ENCODE measurements at places on chromosomes 3 and 15.

GRCh38 chr3:172174513-172175253, 135.3 kb downstream of the FNDC3B start:
- no peak for ATAC-seq

GRCh38 chr15:38905632-38906031, 341.0 kb upstream of the RASGRP1 start:
- ATAC-seq: no peak

DNA sequence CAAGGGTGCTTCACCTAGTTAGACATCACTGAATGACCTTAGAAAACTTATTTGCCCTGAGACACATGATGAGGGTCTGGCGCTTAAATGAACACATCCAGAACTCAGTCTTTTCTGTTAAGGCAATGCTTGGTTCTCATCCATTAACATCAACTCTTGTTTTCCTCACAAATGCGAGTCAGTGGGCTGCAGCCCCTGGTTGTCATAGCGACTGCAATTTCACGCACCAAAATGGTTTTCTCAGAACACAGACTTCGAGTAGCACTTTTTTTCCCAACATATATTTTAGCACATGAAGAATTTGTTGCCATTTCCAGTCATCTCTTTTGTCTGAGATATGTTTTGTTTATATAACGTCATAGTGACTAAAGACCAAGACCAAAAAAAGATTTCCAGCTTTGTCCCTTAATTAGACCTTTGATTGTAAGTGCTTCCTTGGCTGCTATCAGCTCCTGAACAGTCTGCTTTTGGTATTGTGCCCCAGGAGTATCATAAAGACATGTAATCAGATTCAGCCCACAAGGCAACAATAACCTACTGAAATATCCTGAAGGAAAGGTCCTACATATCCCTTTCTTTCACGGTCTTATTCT, 68.5 kb downstream of the GPR176 start:
- ATAC-seq: no peak

GRCh38 chr3:43870120-43870519, 179.4 kb downstream of the ABHD5 start:
- ATAC-seq: peak; percentile 78

GRCh38 chr3:62300617-62301016, 72.7 kb downstream of the FEZF2 start:
- no peak for ATAC-seq

DNA sequence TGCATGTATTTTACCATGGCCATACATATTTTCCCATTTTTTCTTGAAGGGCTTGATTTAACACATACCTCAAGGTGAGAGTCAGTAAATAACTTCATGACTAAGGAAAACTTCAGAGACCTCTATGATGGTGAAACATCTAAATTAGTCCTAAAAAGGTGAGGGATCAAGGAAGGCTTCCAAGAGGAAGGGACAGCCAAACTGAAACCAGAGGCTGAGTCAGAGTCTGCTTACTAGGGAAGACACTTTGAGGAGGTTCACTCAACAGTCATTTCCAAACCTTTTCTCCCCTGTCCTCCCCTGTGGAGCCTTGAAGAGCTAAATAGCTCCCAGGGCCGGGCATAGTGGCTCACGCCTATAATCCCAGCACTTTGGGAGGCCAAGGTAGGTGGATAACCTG, 206.6 kb downstream of the SHQ1 start:
- ATAC-seq: no peak

- no peak for ATAC-seq
Measured at GRCh38 chr3:195263925-195264600, 6.9 kb downstream of the XXYLT1 start.

DNA sequence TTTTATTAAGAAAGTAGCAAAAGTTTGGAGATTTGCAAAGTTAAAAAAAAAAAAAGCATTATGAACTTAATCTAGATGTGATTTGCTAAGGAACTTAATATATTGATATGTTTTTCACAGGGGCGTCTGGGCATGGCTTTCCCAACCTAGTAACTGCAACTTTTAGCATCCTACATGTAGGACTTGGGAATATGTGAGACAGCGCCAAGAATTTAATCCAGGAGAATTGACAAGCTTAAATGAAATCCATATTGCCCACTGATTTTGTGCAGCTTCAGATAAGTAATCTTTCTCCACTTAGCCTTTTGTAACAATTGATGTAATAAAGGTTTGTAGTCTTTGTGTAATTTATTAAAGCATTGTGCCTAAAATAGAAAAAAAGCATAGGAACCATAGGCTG, 982 bp upstream of the GABPB1 start:
- ATAC-seq: no peak

DNA sequence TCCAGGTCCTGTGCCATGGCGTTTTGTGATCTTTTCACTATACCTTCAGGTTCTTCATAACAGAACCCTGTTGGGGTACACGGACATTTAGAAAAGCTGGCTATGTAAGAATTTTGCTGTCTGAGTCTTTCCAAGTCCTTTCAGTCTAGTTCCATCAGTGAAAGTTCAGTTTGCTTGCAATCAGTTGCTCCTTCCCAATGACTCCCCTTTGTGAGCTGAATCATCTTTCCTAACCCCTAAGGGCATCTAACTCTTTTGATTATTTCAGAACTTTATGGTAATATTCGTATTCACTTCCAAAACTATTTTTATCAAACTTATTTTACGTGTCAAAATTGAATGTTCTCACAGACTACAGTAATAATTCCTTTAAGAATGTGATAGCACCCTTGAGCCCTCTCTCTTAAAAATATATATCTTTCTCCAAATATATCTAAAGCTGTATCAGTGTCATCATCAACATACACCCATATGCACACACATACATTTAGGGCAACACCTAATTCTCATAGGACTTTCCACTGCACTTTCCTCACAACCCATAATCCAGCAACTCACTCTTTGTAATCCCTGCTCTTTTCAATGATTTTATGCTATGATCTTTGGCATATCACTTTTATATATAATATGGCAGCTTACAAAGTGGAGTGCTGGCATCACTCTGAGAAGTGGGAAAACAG, 263.7 kb downstream of the GBE1 start:
- no peak for ATAC-seq

DNA sequence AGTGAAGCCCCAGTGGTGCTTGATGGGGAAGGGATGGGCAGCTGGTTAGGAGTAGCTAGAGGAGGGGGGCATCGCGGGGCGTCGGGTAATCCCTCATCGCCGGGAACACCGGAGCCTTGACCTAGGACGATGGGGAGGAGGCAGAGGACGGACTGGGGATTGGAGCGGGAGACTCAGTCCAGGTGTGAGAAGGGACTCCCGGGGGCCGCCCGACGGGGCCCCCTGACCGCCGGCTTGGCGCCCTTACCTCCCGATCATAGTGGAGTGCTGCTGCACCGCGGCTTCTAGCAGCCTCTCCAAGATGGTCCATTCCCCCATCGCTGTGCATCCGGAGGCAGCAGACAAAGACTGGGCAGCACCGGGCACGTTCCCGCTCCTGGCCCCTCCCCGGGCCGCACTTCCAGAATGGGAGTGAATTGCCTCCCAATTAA, 612 bp downstream of the GJD2 start:
- ATAC-seq: peak; percentile 18

- no peak for ATAC-seq
Measured at GRCh38 chr3:169861871-169862270, 7.9 kb downstream of the LRRC31 start.

DNA sequence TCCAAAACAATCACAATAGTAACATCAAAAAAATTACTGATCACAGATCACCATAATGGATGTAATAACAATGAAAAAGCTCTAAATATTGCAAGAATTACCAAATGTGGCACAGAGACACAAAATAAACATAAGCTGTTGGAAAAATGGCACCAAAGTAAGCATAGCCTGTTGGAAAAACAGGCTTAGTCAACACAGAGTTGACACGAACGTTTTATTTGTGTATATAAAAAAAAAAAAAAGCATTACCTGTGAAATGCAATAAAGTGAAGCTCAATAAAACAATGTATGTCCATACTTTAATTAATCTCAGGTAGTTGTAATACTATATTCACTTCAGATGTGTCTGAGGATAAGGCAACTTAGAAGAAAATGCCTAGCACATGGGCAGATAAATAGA, 77.1 kb downstream of the NR1I2 start:
- ATAC-seq: no peak

DNA sequence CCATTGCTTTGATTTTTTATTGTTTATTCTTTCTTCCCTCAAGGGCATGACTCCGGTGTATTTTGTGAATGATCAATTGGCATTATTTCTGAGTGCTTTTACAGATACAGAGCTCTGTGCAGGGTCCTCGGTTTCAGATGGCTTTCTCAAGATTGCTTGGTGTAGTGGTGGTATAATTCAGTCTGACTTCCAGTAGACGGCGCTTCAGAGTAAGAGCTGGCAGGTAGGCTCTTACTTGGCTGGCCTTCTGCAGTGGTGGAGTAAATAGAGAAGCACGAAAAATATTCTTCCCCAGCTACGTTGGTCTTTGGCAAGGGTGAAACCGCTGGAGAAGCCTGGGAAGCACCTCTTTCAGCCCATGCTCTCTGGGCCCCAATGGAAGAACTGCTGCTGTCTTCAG, 723.0 kb upstream of the BCHE start:
- no peak for ATAC-seq

GRCh38 chr3:122060040-122060698, 5.0 kb downstream of the CD86 start:
- no peak for ATAC-seq
